ENCODE measurements at places on chromosomes 12 and 14.

DNA sequence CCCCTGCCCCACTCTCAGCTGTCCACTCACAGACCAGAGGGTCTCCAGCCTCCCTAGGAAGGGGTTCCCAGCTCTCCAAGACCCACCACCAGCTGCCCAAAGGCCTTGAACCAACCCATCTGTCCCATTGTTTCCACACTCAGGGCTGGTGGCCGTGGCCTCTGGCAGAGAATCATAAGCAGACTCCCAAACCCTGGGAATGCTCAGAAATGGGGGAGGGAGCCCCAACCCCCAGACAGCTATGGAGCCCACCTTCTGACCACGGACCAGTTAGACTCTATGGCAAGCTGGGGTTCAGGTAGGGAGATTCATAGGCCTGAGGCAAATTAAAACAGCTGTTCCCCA is 280.0 kb downstream of the DPF3 start:
- no peak for DNase-seq

DNA sequence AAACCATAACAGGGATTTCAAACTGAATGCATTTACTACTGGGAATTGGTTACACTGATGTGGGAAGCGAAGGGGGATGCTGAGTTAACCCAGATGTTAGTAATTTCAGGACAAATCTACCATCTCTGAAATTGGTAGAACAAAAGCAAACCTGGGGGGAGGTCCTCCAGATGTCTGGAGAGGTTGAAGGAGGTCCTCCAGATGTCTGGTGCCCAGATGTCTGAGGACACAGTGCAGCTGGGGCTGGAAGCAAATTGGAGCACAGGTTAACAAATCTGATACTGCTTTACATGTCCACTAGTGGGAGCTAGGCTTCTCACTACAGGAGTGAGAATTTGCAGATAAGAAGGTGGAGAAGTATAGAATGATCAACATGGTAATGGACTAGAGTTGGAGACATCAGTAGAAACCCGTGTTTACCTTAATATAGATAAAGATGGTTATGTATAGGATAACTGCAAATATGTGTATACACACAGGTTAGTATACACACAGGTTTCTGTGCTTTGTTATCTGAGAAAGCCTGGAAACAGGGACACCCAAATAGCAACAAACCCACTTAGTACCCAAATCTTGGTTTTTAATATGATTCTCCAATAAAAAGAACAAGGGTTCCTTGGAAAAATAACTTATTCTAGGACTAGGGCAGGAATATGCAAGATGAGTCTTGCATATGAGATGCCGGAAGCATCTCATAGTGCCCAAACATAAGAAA is 162.5 kb downstream of the C12orf50 start:
- no peak for DNase-seq

- DNase-seq: no peak
Observed at GRCh38 chr14:68748691-68749090, 44.2 kb downstream of the ZFP36L1 start.

DNA sequence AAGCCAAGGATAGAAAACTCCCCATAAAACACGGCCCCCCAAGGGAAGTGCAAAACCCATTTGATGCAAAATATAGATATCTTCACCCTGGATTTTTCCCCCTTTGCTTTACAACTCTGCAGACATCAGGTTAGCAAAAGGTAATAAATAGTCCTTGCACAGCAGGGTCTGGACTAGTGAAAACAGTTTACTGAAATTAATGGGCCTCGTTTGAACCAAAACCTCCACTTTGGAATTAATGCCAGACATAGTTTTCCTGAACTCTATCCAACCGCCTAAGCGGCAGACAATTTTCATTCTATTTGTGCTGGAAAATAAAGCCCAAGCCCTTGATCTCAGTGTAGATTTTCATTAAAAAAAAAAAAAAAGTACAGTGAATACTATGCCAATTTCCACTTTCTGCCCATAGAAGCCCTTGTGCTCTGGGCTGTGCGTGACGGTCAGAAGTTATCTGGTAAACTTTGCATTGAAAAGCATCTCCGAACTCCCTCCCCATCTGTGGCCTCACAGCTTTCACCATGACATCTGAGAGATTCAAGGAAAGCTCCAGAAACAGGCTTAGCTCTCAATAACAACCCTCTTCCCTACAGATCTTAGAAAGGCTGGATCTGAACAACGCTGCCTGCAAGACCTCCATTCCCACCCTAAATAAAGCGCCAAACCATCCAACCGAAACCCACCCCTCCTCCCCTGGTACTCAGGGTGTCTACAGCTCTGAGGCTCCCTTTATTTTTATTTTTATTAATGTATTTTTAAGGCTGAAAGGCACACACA is 11.0 kb upstream of the IRF2BPL start:
- DNase-seq: no peak

DNA sequence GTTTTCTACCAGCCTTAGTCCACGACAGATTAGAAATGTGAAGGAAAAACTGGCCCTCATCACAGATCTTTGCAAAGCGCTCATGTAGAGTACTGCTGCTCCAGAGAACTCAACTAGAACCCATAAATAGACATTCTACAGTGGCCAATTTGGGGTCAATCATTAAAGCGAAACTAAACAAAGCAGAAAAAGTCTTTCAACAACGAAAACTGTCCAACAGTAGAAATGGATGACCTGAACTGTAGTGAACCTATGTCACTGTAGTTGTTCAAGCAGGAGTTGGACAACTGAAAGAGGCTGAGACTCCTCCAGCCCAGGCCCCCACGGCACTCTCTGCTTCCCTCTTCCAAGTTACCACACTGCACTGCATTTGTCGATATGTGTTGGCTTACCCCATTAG is 472.6 kb downstream of the BCAT1 start:
- DNase-seq: no peak

DNA sequence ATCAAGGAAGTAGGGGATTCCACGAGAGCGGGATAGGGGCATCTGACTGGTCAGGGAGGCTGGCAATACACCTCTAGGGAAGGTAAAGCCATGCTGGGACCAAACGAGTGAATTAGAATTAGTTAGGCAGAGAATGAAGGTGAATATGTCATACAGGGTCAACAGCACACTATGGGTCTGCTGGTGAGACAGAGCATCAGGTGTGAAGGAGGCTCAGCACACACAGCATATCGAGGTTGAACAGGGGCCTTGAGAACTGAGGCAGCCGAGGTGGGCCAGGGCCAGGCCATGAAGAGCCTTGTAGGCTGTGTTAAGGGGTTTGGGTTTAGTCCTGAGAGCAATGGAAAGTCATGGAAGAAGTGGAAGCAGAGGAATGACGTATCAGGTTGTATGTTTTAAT is 137.8 kb downstream of the PRKCH start:
- no peak for DNase-seq

- DNase-seq: peak; percentile 15
Observed at GRCh38 chr14:64510825-64511671, 6.5 kb downstream of the ZBTB1 start.

- DNase-seq: no peak
Observed at GRCh38 chr14:64507376-64508156, 3.0 kb downstream of the ZBTB1 start.

DNA sequence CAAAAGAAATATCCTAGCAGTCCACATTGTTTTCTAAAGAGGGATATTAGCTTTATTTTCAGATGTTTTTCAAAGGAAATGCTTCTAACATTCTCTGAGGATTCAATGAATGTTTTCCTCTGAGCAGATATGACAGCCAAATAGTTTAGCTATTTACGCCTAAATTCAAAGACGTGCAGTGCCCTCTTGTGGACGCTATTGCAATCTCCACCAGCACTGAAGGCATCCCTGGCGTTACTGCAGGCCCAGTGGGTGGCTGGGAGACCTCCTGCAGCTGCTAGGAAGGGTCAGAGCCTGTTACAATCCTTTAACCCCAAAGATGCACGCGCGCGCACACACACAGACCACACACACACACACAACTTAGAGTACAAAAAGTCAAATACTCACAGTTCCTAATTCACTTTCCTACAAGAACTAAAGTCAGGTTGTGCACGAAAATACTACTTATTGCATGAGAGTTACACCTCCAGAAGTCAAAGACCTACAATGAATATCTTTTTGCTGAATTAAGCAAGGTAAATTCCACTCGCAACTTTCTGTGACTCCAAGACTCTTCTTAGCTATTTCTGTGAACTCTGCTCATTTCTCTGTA is 589.3 kb upstream of the TMEM132C start:
- DNase-seq: no peak
